ENCODE measurements at places on chromosomes 12 and 14.

DNA sequence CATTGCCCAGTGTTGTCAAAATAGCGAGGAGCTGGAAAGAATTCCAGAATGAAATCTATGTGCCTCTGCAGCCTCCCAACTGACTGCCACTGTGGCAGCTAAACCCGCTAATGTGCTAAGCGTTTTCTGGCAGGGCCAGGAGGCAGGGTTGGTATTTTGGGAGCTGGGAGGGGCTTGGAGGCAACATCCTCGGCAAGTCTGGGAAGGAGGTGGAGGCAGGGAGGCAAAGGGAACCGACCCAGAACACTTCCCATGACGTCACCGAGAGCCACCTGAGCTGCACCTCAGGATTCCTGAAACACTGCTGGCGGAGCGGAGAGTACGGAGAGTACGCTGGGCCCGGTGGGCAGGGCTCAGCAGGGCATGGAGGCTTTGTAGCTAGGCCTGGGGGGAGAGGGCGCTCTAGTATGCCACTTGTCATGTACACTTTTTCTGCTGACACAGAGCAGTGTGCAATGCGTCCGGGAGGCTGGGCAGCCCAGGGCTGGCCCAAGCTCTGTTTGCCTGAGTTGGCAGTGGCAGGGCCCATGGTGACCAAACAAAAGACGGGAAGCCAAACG is 81.5 kb downstream of the DPF3 start:
- DNase-seq, result no peak

DNA sequence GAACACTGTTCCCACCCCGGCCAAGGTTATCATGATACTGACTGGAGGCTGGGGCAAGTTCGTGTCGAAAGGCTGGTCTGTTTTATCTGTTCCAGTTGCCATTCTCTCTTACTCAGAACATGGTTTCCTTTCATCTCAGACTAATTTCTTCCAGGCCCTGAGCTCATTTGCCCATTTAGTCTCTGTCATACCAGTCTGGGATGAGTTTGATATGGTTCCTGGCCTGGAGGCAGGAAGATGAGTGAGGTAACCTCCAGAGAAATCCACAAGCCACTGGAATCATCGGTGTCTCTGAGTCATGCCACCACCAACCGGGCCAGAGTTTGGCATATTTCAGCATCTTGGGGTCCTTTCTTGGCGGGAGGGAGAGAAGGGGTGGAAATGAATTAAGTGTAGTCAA is 114.7 kb downstream of the NTF3 start:
- no peak for DNase-seq

GRCh38 chr12:75177997-75178396 is 31.6 kb downstream of the KCNC2 start:
- no peak for DNase-seq

- DNase-seq, result no peak
These were observed 222.2 kb downstream of the ITPR2 start for GRCh38 chr12:26610774-26611173.

DNA sequence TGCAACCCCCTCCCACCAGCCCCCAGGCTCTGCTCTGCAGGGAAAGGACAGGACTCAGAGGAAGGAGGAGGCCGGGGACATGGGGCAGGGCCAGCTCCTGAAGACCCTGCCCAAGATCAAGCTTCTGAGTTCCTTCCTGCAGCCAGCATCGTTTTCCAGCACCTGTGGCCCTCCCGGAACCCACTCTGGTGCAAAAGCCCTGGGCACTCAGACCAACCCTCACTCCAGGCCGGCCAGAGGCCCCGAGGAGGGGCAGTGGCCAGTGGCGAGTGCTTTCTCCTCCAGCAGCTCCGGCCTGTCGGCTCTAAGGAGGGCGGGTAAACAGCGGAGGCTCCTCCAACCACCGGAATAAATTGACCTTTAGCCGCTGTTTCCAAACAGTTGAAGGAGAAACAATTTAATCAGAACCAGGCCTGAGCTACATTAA is 10.8 kb downstream of the TMEM179 start:
- no peak for DNase-seq

GRCh38 chr12:31631809-31632208 is 27.7 kb upstream of the ETFBKMT start:
- no peak for DNase-seq

GRCh38 chr14:71138448-71139293 is 231.4 kb downstream of the PCNX1 start:
- DNase-seq, result peak; percentile 23

GRCh38 chr14:51219473-51220448 is 20.3 kb upstream of the TMX1 start:
- DNase-seq, result no peak

GRCh38 chr14:72503696-72504368 is 390.1 kb downstream of the DPF3 start:
- no peak for DNase-seq
